ENCODE measurements at places on chromosomes 3 and 15. TPM values are rescaled to one million over a fixed set of nuclear protein-coding genes. Genes with fewer than 3 reads are reported as not detected.

DNA sequence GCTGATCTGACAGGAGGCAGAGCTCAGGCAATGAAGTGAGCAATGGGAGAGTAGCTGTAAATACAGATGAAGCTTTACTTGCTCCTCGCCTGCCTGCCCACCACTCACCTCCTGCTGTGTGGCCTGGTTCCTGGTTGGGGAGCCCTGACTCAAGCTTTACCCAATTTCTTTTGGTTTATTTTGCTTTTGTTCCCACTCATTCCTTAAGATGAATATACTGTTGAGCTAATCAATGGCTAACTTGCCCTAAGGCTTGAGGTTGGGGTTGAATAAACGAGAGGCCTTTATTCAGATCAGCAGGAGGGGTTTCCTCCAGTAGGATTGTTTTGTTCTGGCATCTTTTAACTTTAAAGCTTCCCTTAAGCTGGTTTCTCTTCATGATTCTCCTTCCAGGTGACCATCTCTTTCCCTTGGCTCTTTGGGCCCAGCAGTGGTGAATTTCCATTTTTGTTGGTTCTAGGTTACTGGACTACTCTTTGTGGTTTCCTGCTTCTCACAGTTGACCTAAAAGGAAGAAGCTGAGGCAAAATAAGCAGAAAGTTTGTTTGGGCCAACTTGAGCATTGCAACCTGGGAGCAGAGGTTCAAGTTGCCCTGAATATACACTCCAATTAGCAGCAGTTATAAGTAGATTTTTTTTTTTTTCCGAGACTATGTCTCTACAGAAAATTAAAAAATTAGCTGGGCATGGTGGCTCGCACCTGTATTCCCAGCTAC is 44.4 kb downstream of the STARD9 start:
- H3K36me3 ChIP-seq: no peaks in the 10 kb centered on the region
- no peaks in the 10 kb centered on the region for H3K4me1 ChIP-seq
- no peak for DNase-seq
- H3K27me3 ChIP-seq: no peaks in the 10 kb centered on the region
- H3K4me3 ChIP-seq: no peak overlapping the region

DNA sequence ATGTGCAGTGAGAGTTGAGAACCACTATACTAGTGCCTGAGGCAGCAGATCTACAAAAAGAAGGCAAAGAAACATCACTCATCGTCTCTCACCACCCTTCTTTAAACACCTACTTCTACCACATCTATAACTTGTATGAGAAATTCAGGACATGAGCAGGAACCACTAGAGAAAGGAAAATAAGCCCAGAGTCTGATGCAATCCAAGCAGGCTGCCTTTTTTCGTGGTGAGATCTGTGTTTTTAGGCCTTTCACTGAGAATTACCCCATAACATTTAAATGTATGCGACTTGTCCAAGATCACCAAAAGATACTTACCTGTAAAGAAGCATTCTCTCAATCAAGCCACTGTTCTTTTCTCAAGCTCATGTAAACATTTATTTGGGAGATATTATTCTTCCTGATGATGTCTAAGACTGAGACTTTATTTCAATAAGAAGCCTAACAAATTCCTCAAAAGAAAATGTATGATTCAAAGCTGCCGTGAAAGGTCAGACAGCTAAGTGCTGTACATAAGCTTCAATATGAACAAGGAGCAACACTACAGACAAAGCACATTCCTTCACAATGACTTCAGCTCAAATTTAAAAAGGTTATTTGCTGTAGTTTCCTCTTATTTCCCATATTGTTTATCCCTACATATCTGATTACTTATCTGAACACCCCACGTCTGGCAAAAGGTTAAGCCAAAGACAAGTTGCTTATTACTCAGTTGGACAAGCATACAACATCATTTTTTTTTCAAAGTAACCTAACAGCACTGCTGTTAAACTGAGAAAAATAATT is 16.5 kb downstream of the SPICE1 start:
- no peaks in the 10 kb centered on the region for H3K4me1 ChIP-seq
- H3K4me3 ChIP-seq: no peak overlapping the region
- DNase-seq: no peak
- no peaks in the 10 kb centered on the region for H3K36me3 ChIP-seq

DNA sequence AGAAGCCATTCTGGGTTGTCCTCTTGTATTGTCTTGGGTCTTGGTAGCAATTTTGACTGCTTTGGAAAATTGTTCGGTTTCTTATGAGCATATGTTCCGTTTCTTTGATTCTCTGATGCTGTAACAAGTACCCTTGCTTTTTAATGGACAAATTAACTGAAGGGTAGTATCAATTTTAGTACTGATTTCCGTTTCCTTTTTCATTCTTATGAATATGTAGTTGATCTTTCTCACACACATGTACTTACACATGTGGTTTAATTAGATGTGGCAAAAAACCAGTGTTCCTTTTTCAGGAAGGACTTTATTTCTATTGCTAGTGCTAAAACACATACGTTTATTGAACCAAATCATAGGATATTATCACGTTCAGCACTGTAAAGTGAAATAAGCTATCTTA is 119.1 kb downstream of the TCF12 start:
- no peak for DNase-seq
- no peak overlapping the region for H3K27ac ChIP-seq
- peaks cover 6% of the 10 kb centered on the region for H3K4me1 ChIP-seq
- no peaks in the 10 kb centered on the region for H3K27me3 ChIP-seq
- H3K36me3 ChIP-seq: no peaks in the 10 kb centered on the region
- H3K4me3 ChIP-seq: no peak overlapping the region

DNA sequence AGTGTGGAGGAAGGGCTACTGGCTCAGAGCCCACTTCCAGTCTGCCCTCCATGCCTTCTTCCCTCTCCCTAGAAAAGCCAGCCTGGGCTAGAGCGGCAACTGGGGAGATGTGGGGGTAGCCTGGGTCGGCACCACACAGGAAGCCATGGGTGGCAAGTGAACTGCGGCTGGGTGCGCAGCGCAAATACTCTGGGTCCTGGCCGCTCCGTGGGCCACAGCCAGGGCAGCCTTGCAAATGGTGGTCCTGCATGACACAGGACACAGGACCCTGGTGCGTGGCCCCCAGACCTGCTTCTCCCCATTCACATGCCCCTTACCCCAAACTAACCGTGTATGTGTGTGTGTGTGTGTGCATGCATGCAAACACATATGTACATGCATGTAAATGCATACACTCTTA is 25.7 kb downstream of the PRKCD start:
- H3K27me3 ChIP-seq: no peaks in the 10 kb centered on the region
- H3K4me1 ChIP-seq: no peaks in the 10 kb centered on the region
- H3K36me3 ChIP-seq: no peaks in the 10 kb centered on the region
- H3K27ac ChIP-seq: no peak overlapping the region
- no peak for DNase-seq

GRCh38 chr3:56219894-56220805 is 248.1 kb downstream of the ERC2 start:
- H3K27ac ChIP-seq: no peak overlapping the region
- no peaks in the 10 kb centered on the region for H3K36me3 ChIP-seq
- no peak overlapping the region for H3K4me3 ChIP-seq
- H3K4me1 ChIP-seq: no peaks in the 10 kb centered on the region

Gene PPP1R14D
- total RNA-seq: 0.64 TPM

Gene NEO1
- total RNA-seq: 7.5 TPM

Gene IQCH
- 3.9 TPM for total RNA-seq

Gene ATP13A4
- not detected for total RNA-seq

Data from Panc1 (cell line).